ENCODE measurements at places on chromosomes 5 and 9.

GRCh38 chr5:145920542-145921210, 15.7 kb upstream of the SH3RF2 start:
- DNase-seq: no peak

- DNase-seq: no peak
Observed at GRCh38 chr9:110977259-110977709, 61.0 kb downstream of the LPAR1 start.

DNA sequence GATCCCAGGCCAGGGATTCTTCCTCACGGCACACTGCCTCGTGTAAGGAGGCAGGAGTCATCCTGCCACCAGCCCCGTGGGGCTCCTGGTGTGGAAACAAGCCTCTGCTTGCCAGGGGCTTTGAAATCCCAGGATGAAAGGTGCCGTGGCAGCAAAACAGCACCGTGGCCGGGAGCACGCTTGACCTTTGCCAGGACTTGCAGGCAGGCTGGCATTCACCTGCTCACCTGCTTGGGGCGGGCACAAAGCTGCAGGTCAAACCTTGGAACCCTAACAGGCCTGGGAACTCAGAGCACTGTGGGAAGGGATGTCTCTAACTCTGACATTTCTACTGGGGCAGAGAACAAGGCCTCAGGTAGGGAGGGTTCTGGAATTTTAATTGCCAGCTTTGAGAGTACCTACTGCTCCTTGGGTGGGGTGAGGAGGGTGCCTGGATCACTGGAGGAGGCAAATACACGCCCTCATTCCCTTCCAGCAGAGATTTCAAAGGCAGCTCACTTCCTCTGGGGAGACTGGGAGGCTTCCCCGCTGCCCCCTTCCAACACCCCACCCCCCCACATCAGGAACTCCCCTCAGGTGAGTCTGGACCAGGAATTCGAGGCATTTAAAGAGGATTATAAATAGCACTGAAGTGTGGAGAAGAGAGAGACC, 45.6 kb upstream of the STXBP1 start:
- no peak for DNase-seq

GRCh38 chr5:158609333-158610050, 490.2 kb downstream of the EBF1 start:
- DNase-seq: no peak

- DNase-seq: no peak
Observed at GRCh38 chr9:17090041-17090440, 44.8 kb upstream of the CNTLN start.
